ENCODE measurements at places on chromosomes 16 and 17. TPM values are rescaled to one million over a fixed set of nuclear protein-coding genes. Genes with fewer than 3 reads are reported as not detected.

The NPTX1 gene
- total RNA-seq: 31.2 TPM

The SLX1B gene
- total RNA-seq: 5.0 TPM

The CTRB2 gene
- not detected for total RNA-seq

The TRPV3 gene
- total RNA-seq: 0.77 TPM

The GCGR gene
- total RNA-seq: not detected

The STUB1 gene
- 114 TPM for total RNA-seq

The SLFN14 gene
- total RNA-seq: not detected

The CDYL2 gene
- 2.1 TPM for total RNA-seq

The DRC3 gene
- total RNA-seq: 0.33 TPM

The THOC6 gene
- total RNA-seq: 26.6 TPM

The CDH11 gene
- 220 TPM for total RNA-seq

The KRTAP4-5 gene
- not detected for total RNA-seq

The KCNH6 gene
- not detected for total RNA-seq

The CD300H gene
- not detected for total RNA-seq

The CLDN9 gene
- total RNA-seq: not detected

The ZNRF1 gene
- 18.0 TPM for total RNA-seq

The RAP1GAP2 gene
- 0.33 TPM for total RNA-seq

The SPNS3 gene
- not detected for total RNA-seq

The PSMC3IP gene
- total RNA-seq: 2.3 TPM

The HIGD1B gene
- total RNA-seq: not detected

The DPEP2 gene
- total RNA-seq: not detected

The ENPP7 gene
- not detected for total RNA-seq

The NOS2 gene
- not detected for total RNA-seq

The CCL8 gene
- total RNA-seq: 0.26 TPM

The C16orf96 gene
- total RNA-seq: under 0.01 TPM

The GINS2 gene
- total RNA-seq: 0.26 TPM

The NDRG4 gene
- total RNA-seq: 1.8 TPM

The MYH10 gene
- total RNA-seq: 104 TPM

The SMIM22 gene
- not detected for total RNA-seq

The TP53TG3C gene
- total RNA-seq: not detected

The CLEC18C gene
- under 0.01 TPM for total RNA-seq

The PSKH1 gene
- 13.4 TPM for total RNA-seq

The KRT24 gene
- total RNA-seq: not detected

The FOXL1 gene
- total RNA-seq: 24.1 TPM

The DCTN5 gene
- total RNA-seq: 28.8 TPM

The C16orf74 gene
- total RNA-seq: 5.4 TPM

The NAGS gene
- 7.4 TPM for total RNA-seq

The THAP11 gene
- 42.9 TPM for total RNA-seq

The PRCD gene
- 4.3 TPM for total RNA-seq

All from fibroblast of lung (primary cell).